ENCODE measurements at places on chromosomes 1 and 21. TPM values are rescaled to one million over a fixed set of nuclear protein-coding genes. Genes with fewer than 3 reads are reported as not detected.

Gene OSCP1
- total RNA-seq, result 6.4 TPM

Gene SH3BGR
- 1.7 TPM for total RNA-seq

Gene CATSPERE
- total RNA-seq, result not detected

Gene OVAAL
- total RNA-seq, result not detected

Gene CFHR4
- not detected for total RNA-seq

Gene THEM5
- total RNA-seq, result 0.99 TPM

Gene TNFSF4
- total RNA-seq, result 1.1 TPM

Gene ZNF648
- not detected for total RNA-seq

Gene AXDND1
- not detected for total RNA-seq

Gene ANKRD35
- total RNA-seq, result 16.9 TPM

Gene FCGR3A
- total RNA-seq, result not detected

Gene AMY1C
- 1.4 TPM for total RNA-seq

Gene EDN2
- total RNA-seq, result 2.8 TPM

Gene HSD3B2
- not detected for total RNA-seq

Gene ACTN2
- not detected for total RNA-seq

Gene CNST
- 4.9 TPM for total RNA-seq

Gene BMP8B
- total RNA-seq, result under 0.01 TPM

Gene HNRNPCL2
- total RNA-seq, result not detected

Gene TEDDM1
- not detected for total RNA-seq

Gene C1orf185
- total RNA-seq, result not detected

Gene CELA3B
- total RNA-seq, result not detected

Gene LGR6
- 0.14 TPM for total RNA-seq

Gene PRAMEF15
- total RNA-seq, result not detected

Gene RHOU
- 0.07 TPM for total RNA-seq

Gene ADAM30
- total RNA-seq, result not detected

Gene SLC1A7
- not detected for total RNA-seq
